Thyroid gland (tissue), 4 donors: ENCODE measurements at places on chromosomes 7 and 10.

DNA sequence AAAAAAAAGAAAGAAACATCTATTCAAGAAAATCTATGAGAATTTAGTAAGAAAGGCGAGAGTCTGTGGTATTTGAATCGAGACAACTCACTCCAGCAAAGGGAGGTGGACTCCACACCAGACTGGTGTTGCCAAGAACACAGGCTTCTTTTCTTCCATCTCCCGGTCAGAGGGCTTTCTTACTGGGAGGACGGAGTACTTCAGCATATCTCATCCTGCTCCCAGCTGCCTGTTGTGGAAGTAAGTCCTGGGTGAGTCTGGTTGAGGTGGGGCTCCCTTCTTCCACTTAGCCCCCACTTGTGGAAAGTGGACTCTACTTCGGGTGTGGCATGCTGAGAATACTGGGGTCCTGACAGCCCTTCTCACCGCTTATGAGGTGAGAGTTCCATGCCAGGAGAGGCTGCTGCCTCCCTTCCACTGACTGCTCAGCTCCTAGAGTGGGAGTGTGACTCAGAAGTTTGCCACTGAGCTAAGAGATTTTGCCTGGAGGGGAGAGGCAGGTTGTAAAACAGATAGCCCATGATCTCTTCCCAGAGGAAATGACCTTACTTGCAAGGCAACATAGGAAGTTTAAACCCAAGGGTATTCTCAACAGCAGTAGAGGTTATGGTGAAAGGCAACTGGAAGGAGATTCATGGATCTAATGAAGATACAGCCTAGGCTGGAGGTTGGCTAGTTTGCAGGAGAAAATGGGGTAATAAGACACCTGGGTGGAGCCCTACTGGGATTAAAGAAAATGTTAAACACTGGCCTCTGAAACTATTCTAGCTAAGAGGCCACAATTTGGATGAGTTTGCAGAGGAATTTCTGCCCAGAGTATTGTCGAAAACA lies 3.5 kb upstream of the NACAD start:
- DNase-seq, result no peak
- no peak overlapping the region for H3K4me3 ChIP-seq
- H3K36me3 ChIP-seq, result no peaks in the 10 kb centered on the region
- no peaks in the 10 kb centered on the region for H3K4me1 ChIP-seq
- H3K27ac ChIP-seq, result no peak overlapping the region

GRCh38 chr7:130989101-130989795 lies 255.2 kb upstream of the KLF14 start:
- no peak overlapping the region for H3K4me3 ChIP-seq
- DNase-seq, result no peak
- H3K36me3 ChIP-seq, result no peaks in the 10 kb centered on the region
- peak overlapping the region; percentile 8 for H3K27ac ChIP-seq

DNA sequence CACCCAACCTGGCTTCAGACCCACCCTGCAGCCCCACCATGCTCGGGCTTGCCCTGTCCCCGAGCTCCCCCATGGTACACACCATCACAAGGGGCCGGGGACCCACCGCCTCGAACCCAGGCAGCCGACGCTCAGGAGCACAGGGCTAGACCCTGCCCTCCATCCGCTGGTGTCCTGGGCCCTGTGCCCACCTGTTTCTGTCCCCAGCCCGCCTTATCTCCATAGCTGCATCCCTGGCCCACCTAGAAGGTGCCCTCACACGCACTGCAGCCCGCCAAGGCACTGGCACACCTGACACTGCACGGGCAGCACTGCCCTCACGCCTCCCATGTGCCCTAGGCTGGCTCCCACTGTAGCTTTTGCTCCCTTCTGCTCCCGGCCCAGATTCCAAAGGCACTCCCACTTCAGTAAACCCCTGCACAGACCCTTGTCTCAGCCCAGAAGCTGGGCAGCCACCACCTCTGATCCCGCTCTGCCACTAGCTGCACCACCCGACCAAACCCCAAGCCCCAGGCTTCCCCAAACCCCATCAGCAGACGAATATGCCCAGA lies 17.1 kb downstream of the YKT6 start:
- no peak overlapping the region for H3K27ac ChIP-seq
- H3K36me3 ChIP-seq, result peaks cover 6% of the 10 kb centered on the region
- no peak for DNase-seq
- H3K27me3 ChIP-seq, result no peaks in the 10 kb centered on the region
- no peak overlapping the region for H3K4me3 ChIP-seq

- H3K4me3 ChIP-seq, result no peak overlapping the region
- H3K36me3 ChIP-seq, result no peaks in the 10 kb centered on the region
- DNase-seq, result no peak
- no peaks in the 10 kb centered on the region for H3K27me3 ChIP-seq
- H3K27ac ChIP-seq, result no peak overlapping the region
These were observed 65.2 kb downstream of the ATE1 start for GRCh38 chr10:121862649-121863048.

DNA sequence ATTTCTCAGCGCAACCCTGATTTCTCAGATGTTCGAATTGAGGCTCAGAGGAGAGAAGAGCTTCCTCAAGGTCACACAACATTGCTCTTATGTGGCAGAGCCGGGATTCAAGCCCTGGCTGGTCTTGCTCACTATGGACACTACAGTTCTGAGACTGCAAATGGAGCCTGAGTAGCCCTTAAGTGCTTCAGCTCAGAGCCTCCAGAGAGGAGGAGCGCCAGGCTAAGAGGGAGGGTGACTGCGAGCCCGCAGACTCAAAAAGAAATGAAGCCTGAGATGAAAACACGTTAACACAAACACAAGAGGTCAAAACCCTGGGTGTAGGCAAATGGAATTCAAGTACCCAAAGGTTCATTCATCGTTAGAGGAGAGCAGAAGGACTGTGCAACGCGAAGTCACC lies 13.9 kb downstream of the ARHGAP22 start:
- no peaks in the 10 kb centered on the region for H3K36me3 ChIP-seq
- no peak overlapping the region for H3K4me3 ChIP-seq
- H3K4me1 ChIP-seq, result no peaks in the 10 kb centered on the region
- peak; percentile 57 for DNase-seq
